NCI-H446 (cell line): ENCODE measurements at places on chromosomes 12 and 14.
A peak's percentile ranks its signal among the peaks of the same experiment; 100 is the strongest.

DNA sequence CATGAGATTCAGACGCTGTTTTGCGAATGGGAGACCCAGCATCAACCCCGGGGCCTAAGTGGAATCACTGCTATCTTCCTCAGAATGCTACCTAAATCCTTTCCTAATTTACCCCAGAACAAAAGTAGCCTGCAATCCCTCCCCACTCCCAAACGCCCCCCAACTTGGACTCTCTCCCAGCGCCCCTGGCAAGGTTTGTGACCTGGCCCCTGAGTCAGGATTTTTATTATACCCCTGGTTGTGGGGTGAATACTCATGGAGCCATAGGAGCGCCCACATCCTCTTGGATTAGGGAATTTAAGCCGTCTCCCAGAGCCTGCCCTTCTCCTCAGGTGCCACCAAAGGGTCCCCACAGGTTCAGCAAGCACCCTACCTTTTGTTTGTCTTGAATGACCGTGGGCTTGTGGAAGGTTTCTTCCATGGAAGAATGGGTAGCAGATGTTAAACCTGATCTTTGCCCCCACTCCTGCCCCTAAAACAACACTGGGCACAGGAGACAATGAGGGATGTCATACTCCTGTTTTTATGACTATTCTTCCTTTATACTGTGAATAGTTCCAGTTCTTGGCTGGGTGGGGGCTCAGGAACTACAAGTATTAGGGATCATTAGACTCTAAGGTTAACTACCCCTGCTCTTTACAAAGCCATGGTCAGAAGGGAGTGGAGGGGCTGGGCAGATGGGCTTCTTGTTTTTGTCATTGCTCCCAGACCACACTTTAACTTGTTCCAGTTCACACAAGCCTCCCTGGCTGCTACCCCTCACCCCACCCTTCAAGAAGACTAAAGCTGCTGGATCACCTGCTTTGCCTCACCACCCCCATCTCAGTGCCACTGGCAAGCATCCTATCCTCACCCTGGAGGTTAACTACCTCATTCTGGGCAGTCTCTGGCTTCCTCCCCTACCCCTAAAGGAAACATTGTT lies 630 bp downstream of the MYL6B start:
- no peak for DNase-seq

DNA sequence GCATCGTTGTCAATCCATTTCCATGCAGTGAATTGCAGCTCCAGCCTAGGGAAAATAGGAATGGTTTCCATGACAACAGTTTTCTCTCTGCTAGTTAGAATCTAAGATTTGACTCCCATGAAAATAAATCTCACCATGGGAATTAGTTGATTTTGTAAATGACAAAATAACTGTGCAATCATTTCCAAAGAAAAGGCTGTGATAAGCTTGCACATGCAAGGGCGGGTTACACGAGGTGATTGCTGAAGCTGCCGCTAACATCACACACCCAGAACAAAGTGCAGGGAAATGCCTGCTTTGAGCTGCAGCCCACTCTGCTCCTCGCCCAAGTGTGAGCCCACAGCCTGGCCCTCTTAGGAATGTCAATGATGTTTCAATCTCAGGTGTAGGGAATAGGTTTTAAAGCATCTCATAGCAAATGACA lies 53.8 kb downstream of the TRIM9 start:
- DNase-seq, result no peak

DNA sequence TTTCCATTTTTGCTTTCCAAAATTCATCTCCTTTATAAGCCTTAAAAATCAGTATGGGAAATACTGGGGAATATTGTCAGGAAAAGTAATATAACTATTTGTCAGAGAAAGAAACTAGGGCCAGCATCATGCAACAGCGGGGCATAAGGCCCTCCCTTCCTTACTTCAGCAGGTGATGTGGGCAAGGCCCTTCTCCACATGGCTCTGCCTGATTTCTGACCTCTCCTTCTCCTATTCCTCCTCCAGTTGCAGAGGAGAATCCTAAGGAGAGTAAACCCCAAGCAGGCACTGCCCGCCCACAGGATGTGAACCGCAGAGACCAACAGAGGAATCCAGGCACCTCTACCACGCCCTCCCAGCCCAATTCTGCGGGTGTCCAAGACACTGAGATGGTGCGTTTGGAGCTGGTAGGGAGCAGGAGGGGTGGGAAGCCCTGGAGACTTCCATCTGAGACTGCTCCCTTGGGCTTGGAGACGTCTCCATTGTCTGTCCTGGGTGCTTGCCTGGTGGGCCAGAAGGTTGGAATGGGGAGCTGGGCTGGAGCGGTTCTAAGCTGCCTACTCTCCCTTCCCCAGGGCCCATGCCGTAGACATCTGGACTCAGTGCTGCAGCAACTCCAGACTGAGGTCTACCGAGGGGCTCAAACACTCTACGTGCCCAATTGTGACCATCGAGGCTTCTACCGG lies 2.7 kb upstream of the SOAT2 start:
- DNase-seq, result no peak

GRCh38 chr12:61037792-61038191 lies 1222.4 kb upstream of the USP15 start:
- DNase-seq, result no peak

GRCh38 chr14:54691525-54692283 lies 124.8 kb downstream of the SAMD4A start:
- peak; percentile 31 for DNase-seq

DNA sequence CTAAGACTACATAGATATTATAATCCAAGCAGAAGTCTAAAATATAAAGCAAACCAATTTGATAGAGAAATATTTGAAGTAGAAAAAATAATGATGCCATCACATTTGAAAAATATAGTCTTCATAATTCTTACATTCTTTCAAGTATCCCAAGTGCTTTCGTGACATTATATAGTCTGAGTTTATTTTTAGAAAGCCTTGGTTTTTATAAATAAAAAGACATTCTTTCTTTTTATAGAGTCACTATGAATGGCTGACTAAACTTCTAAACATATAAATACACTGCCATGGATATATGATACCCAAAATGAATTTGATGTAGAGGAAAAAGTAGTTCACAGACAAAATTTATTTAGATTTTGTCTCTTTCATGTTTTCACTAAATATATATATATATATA lies 135.1 kb upstream of the PDZRN4 start:
- DNase-seq, result no peak

DNA sequence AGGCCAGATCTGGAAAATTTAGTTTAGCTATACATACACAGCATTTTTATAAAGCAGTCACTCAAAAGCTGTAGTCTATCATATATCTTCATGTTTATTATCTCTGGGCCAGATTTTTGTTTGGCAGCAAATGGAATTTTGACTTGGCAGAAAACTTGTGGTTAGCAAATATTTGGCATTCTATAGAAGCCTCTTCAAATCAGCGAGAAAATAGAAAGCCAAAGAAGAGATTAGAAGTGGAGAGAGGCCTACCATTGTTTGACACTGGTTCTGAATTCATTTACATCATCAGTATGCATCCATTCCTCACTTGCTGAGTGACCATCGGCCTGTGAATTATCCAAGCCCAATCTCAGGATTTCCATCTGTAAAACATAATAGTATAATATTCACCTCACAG lies 1077.6 kb downstream of the GALC start:
- peak; percentile 57 for DNase-seq

DNA sequence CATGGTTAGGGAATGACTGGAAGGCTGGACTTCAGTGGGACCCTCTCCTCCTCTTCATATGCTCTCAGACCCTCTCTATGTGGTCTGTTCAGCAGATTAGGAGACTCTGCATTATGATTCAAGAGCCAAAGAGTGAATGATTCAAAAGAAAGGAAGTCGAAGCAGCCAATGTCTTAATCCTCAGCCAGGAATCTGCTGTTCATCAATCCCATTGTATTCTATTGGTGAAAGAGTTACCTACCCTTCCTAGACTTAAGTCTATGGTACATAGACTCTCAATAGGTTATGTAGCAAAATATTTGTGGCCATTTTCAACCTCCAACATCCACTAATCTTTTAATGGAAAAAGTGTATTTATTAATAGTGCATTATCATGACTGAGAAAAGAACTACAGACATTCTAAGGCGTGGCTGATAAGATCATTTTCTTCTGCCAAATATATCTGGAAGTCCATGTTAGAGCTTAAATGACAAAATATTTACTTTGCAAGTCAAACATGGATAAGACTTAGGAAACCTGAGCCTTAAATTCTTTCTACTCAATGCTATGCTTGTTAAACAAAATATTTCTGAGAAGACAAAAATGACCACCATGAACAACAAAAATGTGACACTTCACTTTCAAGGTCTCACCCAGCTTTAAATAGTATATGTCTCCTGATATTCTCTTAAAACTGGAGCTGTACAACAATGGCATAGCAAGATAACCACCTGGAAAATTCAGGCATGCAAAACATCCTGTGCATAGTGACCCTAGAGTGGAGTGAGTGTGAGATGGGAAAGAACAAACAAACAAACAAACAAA lies 1100.6 kb downstream of the GALC start:
- DNase-seq, result no peak

- DNase-seq, result no peak
Observed at GRCh38 chr12:16020031-16020430, 108.9 kb downstream of the DERA start.

GRCh38 chr12:1760566-1761382 lies 59.6 kb upstream of the LRTM2 start:
- DNase-seq, result no peak

DNA sequence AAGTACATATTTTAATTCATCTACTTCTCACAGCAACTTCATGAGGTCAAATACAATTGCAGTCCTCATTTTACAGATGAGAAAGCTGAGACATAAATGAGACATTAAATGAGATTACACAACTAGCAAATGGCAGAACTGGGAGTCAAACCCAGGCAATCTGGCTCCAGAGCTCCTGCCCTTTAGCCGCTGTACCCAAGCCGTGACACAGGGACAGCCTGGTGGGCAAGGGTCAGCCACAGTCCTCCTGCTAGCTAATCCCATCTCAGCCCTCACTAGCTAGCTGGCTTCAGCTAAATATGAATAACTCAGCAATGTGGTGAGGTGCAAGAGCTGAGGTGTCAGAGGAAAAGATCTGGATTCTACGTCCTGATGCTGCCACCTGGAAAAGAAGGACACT lies 54.8 kb downstream of the NINJ2 start:
- DNase-seq, result no peak

GRCh38 chr12:93380480-93381121 lies 2.9 kb downstream of the NUDT4 start:
- no peak for DNase-seq

- no peak for DNase-seq
Observed at GRCh38 chr12:53734425-53734824, 7.2 kb upstream of the CALCOCO1 start.

DNA sequence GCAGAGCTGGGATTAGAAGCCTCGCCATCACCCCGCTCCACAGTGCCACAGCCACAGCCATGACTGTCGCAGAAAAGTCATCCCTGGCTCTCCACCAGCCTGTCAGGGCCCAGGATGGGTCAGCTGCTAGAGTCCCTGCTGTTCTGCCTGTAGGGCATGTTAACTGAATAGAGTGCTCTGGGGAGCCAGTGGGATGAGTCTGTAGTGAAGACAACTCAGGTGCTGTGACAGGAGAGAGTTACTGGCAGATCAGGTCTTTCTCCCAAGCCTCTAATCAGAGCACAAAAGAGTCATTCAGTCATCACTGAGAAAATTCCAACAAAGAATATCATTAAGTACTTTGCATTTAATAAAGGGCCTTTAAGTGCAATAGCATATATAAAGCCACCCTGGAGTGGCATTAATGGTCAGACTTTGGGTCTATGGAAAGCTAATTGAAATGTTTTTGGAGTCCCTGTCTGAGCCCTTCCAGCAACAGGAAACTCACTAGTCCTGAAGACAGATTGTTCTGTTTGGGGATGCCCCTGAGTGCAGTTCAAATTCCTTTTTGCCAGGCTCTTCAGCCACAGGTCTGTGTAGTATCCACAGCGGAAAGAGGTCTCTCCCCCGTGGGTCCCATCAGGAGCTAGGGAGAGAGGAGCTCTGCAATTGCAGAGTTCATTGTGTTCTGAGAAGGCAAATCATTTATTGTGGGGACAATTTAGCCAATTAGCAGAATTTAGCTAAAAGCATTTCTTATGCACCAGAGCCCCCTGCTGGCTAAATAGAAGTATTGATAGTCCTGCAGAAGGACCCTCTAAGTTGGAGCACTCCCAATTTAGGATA lies 45.2 kb upstream of the C14orf132 start:
- DNase-seq, result peak; percentile 28

DNA sequence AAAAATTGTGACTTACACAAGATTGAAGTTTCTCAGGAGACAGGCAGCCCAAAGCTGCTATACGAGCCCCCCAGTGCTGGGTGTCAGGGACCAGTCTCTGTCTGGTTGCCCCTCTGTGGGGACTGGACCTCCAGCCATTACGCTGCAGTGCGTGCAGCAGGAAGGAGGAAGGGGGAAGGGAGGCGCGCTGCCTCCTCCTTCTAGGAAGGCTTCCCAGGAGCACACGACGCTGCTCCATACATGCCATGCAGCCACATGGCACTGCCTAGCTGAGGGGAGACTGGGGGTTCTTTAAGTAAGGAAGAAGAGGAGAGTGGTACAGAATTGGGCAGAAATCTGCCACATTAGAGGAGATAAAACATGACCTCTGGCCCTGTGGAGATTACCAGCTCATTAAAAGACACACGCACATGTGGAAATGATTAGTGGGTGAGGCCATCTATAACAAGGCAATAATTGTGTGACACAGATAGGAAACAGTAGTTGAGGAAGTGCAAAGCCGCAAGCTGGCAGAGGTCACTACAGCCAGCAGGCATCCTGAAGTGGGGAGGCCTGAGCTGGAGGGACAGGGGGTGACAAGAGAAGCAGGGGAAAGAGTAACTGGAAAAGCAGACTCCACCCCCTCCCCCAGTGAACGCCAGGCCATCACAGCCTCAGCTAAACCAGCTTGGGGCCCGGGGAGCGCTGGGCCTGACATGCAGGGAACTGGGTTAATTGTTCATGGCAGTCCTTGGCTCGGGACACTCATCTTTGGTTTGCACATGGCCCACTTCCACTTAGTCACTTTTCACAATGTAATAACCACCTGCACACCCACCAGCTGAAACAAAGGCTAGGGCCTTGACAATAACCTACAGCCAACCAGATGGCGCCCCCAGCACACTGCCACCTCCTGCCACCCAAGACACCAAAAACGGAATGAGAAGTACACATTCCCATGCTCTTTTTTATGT lies 39.6 kb downstream of the CCDC88C start:
- DNase-seq, result no peak

- no peak for DNase-seq
Observed at GRCh38 chr14:35340616-35341453, 48.7 kb downstream of the PSMA6 start.

DNA sequence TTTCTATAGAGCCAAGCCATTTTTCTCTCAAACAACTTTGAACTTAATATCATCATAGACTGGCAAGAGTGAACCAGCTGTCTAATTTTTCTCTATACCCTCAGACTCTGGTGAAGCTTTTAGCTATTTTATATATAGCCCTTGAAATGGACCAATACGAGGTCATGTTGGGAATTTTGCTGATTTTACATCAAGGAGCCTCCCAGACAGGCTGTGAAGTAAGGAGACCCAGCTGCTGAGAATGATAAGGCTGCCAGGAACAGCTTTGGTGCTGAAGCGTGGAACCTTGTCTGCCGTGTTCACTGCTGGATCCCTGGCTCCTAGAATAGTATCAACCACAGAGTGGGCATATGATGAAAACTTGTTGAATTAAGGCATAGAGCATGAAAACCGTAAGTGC lies 326.2 kb upstream of the NAV3 start:
- peak; percentile 22 for DNase-seq

GRCh38 chr12:129067491-129067890 lies 214.2 kb downstream of the GLT1D1 start:
- no peak for DNase-seq
